Fibroblast of skin of right biceps (primary cell): ENCODE measurements at places on chromosomes 7 and 10.

DNA sequence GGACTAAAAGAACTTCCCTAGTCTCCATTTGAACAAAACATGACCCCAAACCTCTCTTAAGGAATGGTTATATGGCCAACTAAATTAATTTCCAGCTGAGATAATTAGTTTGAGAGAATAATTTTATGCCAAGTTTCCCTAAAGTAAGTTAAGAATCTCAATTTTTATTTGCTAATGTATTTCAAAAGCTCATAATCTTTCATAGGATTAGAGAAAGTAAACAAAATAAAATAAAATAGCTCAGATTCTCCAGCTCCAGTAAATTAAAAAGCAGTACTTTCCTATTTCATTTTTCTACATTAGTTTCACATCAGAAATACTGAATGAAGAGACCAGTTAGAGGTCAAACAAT is 44.4 kb downstream of the ENO4 start:
- DNase-seq: no peak

- no peak for DNase-seq
Observed at GRCh38 chr7:125828153-125828700, 898.6 kb upstream of the POT1 start.

DNA sequence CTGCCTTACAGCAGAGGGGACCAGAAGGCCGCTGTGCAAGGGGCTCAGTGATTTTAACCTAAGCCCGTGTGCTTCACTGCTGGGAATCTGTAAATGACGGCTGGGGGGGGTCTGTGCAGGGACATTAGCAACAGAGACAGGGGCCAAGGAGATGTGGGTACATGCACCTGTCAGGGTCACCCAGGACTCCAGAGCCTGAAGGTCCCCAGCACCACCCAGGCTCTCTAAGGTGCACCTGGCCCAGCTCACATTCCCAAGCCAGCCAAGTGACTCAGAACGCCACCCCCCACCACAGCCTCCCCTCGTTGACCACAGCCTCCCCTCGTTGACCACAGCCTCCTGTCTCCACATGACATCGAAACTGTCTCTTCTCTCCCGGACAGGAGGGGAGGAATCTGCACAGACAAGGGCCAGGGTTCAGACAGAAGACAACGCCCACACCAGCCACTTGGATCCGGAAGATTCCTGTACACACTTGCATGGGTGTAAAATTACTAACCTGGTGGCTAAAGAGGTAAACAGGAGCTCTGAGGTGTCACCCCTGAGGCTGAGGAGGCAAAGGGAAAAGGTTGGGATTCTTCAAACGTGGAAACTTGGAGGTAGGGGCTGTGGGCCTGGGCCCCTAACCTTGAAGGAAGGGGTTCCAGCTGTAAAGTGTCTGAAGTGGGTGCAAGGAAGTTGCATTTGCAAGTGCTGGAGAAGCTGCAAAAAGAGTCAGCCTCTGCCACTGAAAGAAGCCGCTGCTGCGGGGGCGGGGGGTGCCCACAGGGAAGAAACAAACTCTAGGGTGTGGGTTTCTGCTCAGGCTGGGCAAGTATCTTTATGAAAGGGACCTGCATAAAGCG is 27.0 kb downstream of the CALML3 start:
- DNase-seq: peak; percentile 58

- DNase-seq: no peak
Observed at GRCh38 chr7:20284771-20285143, 45.9 kb upstream of the ITGB8 start.

DNA sequence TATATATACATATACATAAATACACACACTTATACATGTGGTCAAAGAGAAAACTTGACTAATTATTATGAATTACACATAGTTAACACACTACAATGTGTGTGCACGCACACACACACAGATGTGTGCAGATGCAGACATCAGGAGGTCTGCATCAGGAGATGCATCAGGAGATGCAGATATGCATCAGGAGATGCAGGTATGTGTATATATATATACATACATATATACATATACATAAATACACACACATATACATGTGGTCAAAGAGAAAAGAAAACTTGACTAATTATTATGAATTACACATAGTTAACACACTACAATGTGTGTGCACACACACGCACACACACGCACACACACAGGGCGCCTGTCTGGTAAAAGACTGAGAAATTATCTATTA is 31.3 kb upstream of the MDFIC start:
- DNase-seq: no peak

- DNase-seq: no peak
Observed at GRCh38 chr7:11591943-11592342, 240.1 kb downstream of the THSD7A start.

- DNase-seq: peak; percentile 70
Observed at GRCh38 chr7:19674266-19674960, 34.4 kb downstream of the POLR1F start.

- no peak for DNase-seq
Observed at GRCh38 chr10:110739811-110740271, 95.7 kb downstream of the RBM20 start.

DNA sequence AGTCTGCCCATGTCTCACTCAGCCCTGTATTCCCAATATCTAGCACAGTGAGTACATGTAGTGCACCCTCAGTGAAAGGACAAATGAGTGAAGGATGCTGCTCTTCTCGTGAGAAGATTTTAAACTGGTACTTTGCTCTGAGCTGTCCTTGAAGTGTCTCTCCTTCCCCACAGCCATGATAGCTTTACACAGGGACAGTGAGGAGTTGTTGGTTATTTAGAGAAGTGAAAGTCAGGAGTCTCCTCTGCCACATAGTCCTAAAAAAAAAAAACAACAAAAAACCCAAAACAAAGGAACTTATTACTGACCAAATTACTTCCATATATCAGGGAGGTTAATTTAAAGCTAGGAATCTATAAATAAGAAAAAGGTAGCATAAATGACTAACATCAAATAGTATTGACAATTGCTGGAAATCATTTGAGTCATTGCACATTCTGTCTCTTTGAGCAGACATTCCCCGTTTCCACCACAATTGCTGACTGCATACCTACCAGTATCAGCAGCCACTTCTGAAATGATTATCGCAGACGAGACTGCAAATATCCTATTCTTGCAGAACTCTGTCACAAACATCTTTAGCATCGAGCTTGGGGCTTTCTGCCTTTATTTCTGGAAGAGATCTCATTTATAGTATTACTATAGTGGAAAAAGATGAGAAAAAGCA is 202.1 kb downstream of the PTEN start:
- peak; percentile 61 for DNase-seq
